ENCODE measurements at places on chromosomes 16 and 17.

- DNase-seq, result no peak
Measured at GRCh38 chr17:2094891-2095535, 40.1 kb downstream of the HIC1 start.

- DNase-seq, result no peak
Measured at GRCh38 chr17:7042501-7043181, 1.3 kb downstream of the SLC16A11 start.

DNA sequence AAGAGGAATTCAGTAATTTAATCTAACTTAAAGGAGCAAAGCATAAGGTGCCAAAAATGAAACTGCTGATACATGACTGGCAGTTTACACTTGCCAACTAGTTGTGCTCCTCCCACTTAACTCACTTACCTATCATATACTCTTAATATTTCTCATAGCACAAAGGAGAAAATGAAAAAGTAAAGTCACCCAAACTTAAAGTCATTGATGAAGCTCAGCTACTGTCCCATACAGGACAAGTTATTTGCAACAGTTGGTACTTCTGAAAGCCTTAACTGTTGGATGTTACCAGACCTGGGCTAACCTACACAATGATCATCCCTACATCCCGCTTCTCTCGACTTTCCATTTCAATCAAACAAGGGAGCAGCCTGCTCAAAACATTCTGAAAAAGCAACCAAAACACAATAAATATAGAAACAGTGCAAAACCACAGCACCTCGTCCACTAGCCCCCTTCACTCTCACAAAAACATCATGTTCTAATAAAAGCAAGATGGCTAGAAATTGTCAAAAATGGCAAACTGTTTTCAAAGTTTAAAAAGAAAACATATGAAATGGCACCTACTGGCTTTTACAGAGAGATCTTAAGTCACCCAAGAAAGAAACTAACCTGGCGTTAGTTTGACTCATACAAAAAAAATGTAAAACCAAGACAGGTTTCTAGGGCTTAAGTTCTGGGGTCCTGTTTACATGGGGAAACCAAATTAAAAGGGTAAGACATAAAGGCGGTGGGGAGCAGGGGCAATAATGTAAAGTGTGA lies 868 bp downstream of the MED13 start:
- no peak for DNase-seq

DNA sequence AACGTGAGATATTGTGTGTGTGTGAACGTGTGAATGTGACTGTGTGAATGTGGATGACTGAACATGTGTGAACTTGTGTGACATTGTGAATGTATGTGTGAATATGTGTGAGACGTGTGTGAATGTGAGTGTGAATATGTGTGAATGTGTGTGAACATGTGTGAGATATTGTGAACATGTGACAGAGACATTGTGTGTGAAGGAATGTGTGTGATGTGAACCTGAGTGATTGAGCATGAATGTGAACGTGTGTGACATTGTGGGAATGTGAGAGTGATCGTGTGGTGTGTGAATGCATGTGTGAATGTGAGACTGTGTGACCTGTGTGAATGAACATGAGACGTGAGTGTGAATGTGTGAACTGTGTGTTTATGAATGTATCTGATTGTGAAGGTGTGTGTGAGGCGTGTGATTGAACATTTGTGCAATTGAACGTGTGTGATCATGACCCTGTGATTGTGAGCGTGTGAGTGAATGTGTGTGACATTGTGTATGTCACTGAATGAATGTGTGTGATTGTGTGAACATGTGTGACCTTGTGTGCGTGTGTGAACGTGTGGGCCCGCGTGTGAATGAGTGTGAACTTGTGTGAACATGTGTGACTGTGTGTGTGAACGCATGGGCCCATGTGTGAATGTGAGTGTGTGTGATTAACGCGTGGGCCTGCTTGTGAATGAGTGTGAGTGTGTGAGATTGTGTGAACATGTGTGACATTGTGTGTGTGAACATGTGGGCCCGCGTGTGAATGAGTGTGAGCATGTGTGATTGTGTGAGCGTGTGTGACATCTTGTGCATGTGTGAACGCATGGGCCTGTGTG lies 23.2 kb upstream of the GSE1 start:
- no peak for DNase-seq

DNA sequence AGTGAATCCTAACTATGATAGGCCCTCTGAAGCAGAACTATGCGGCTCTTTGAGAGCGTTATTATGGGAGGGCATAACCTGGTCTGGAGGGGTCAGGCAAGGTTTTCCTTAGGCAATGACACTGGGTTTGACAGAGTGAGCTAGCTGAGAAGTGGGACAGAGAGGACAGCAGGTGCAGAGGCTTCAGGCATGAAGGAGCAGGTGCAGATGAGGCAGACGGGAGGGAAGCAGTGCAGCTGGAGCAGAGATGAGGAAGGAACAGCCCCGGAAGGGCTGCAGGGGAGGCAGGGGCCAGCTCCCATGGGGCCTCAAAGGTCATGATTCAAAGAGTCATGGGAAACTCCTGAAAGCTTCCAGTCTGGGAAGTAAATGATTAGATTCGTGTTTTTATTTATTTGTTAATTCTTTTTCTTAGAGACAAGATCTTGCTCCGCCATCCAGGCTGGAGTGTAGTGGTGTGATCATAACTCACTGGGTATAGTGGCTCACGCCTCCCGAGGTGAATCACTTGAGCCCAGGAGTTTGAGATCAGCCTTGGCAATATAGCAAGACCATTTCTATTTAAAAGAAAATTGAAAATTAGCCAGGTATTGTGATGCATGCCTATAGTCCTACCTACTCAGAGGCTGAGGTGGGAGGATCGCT lies 5.4 kb downstream of the MARCHF10 start:
- DNase-seq, result no peak

GRCh38 chr16:66211651-66212050 lies 154.8 kb upstream of the CDH5 start:
- DNase-seq, result no peak

DNA sequence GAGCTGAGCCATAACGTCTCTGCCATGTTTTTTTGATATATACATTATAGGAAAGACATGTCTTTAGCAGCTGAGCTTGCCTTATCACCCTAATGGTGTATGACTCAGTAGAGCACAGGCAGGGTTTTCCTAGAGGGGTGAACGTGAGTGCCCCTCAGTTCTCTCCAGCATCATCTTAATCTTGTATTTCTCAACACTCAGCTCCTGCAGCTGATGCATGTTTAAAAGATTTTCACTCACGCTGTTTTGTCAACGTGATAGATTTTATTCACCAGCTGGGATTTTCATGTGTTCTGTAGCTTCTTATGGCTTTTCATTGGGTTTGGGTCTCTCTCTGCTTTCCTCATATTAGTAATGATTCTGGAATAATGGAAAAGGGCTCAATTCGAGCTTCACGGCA lies 186.0 kb upstream of the PMFBP1 start:
- no peak for DNase-seq

GRCh38 chr17:17774009-17774881 lies 62.5 kb downstream of the SREBF1 start:
- DNase-seq, result no peak

DNA sequence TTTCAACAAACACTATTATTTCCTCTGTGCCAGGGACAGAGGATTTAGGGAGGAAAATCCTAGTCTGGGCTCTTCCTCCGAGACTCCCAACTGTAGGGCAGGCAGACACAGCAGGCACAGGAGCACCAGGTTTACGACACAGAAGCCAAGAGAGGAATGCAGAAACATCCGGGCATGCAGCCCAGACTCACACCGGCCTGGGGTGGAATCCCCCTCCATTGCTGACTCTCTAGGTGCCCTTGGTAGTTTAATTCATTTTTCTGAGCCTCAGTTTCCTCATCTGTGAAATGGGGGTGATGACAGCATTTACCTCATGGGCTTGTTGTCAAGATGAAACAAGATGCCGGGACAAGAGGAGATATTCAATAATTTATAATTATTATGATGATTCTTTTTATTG lies 14.9 kb downstream of the CA4 start:
- no peak for DNase-seq

DNA sequence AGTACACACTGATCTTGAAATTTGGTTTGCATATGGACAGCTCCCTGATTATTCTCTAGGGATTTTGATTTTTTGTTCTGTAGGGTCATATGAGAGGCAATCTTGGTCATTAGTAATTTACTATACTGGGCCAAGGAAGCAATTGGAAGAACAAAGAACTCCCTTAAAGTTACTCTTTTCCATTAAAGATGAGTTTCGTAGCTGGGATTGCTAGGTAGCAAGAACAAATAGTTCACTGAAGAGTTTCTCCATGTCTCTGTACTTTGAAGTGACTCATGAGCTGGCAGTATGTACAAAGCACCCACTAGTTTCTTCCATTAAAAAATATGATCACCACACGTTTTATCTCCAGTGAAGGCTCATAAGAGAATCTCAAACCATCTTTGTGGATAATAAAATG lies 6.2 kb upstream of the BCAS3 start:
- DNase-seq, result no peak

GRCh38 chr16:47461598-47462266 lies 601 bp downstream of the PHKB start:
- peak; percentile 3 for DNase-seq

DNA sequence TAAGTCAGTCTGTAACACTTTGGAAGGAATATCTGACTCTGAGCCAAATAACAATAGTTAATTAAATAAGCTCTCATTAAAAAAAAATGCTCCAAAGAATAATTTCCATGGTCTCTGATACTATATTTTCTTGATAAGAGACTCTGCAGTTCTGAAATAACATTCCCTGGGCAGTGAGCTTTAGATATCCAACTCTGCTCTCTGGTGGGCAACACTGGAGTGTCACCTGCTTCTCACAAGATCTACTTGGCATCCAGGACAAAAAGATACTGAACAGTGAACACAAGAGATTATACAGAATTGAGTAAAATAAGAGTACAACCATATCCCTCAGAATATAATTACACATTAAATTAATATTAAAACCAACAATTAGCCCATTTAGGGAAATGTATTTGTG lies 13.7 kb downstream of the BLMH start:
- DNase-seq, result peak; percentile 21

DNA sequence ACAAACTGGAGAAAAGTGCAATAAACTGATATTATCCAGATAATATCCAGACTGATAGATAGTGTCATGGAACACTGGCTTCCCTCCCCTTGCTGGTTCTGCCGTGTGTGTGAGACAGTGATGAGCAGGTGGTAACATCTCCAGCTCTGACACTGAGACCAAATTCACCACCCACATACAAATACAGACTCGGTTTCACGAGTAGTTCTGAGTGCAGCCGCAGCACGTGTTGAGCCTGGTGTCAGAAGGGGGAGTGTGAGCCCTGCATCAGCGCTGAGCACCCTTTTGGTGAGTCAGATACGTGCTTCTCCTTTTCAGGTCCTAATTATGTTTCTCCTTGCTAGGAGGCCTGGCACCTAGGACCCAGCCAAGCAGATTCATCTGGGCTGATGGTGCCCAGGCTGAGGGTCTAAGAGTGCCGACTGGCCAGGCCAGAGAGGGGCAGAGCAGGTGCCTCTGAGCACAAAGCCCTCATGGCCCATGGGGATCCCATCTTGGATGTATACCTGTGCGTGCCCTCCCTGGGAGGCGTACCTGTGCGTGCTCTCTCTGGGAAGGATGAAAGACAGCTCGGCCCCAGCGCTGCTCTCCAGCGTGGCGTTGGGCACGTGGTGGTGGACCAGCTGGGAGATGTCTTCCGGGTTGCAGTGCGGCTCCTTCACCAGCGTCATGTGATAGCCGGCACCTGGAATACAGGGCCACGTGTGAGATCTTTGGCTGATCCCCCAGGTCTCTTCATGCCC lies 27.3 kb upstream of the RNPS1 start:
- no peak for DNase-seq
